CD4-positive, alpha-beta T cell treated with Interferon gamma for 1 hour (primary cell): ENCODE measurements at places on chromosomes 3 and 15.

- no peak for DNase-seq
These were observed 627 bp upstream of the FAM131A start for GRCh38 chr3:184336547-184337398.

DNA sequence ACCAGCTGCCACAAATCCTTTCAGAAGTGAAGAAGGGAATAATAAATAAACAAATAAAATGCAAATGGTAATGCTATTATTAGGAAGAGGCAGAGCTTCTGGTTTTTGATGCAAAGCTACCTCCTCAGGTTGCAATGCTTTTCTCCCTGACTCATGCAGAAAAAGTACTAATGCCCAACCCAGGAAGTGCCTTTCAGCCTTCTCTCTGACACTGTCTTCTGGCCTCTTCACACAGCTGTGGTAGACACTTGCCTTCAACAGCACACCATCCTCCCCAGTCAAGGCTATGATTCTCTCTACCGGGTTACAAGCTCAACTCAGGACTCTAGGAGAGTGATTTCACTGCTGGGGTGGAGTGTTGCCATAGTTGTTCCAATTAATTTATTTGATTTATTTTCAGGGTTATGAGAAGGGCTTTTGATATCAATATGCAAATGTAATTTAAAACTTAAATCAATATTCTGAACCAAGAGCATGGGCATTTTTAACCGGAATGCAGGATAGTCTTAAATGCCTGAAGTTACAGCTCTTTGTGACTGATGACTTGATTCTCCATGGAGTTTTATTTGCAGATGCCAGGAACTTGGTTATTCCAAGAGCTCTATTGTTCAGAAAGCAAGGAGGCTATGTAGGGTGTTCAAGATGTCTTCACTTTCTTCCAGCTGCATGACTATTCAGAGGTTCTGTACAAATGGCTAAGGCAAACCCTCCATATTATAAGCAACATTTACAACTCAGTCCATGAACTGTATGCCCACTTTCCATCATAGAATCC lies 27.1 kb upstream of the GALNT15 start:
- DNase-seq = no peak

- no peak for DNase-seq
These were observed 123.1 kb downstream of the CHCHD6 start for GRCh38 chr3:126827121-126827520.

GRCh38 chr15:70170096-70170699 lies 72.5 kb upstream of the TLE3 start:
- DNase-seq = no peak

DNA sequence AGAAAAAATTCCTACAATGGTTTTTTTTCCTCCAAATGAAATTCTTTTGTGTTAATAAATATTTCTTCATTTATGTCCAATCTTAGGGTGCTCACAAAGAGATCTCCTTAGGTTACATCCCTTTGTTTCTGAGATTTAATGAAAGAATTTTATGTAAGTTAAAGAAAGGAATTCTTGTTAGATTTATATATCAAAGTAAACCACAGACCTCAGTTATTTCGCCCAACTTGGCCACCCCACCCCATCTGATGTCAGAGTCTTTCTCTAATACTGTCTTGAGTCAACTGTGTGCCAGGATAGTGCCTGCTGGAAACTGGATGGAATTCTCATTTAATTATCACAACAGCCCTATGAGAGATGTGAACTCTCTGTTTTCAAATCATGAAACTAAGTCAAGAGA lies 259.9 kb downstream of the OPA1 start:
- DNase-seq = no peak

DNA sequence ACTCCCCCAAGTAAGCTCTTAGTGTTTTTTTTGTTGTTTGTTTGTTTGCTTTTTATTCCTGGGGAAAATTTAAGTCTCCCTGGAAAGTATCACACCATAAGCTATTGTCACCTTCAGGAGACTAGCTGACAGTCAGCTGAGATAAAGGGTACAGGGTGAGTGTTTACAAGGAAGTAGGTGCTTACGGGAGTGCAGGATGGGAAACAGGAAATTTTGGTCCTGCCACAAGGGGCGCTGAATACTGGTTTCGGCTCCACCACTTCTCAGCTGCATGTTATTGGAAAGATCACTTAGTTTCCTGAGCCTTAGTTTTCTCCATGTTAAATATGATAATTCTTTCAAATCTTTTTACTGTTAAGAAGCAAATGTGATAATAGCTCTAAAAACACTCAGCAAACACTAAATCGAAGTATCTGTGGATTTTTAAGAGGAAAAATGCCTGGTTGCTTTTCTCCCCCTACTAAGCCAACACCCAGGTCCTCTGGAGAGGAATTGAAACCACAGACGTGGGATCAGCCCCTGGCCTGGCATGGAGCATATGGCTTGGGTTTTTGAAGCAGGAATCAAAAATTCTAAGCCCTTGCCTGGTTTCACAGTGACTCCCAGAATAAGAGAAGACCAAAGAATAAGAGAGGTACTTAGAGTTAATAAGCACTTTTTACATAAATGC lies 90.7 kb downstream of the SCN11A start:
- no peak for DNase-seq

- no peak for DNase-seq
These were observed 355.1 kb downstream of the GBE1 start for GRCh38 chr3:81406318-81406717.

DNA sequence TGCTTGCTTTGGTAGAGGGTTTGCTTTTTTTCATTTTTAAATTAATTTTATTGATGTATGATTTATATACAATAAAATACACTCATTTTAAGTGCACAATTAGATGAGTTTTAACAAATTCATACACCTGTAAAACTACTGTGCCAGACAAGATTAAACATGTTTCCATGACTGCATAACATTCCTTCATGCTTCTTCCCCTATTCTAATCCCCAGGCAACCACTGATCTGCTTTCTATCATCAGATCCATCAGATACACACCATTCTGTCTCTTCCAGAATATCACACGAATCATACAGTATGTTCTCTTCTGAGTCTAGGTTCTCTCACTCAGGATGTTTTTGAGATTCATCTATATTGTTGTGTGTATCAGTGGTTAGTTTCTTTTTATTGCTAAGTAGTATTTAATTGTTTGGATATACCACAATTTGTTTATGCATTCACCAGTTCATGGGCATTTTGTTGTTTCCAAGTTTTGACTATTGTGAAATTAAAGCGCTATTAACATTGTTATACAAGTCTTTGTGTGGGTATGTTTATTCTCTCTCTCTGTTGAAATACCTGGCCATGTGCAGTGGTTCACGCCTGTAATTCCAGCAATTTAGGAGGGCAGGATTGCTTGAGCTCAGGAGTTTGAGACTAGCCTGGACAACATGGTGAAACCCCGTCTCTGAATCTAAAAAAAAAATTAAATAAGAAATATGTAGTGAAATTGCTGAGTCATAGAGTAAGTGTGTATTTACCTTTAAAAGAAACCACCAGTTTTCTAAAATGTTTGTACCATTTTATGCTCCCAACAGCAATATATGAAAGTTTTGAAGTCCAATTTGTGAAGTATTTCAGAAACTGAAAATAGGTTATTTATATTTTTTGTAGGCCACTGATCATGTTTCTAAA lies 7.0 kb upstream of the TFG start:
- no peak for DNase-seq

DNA sequence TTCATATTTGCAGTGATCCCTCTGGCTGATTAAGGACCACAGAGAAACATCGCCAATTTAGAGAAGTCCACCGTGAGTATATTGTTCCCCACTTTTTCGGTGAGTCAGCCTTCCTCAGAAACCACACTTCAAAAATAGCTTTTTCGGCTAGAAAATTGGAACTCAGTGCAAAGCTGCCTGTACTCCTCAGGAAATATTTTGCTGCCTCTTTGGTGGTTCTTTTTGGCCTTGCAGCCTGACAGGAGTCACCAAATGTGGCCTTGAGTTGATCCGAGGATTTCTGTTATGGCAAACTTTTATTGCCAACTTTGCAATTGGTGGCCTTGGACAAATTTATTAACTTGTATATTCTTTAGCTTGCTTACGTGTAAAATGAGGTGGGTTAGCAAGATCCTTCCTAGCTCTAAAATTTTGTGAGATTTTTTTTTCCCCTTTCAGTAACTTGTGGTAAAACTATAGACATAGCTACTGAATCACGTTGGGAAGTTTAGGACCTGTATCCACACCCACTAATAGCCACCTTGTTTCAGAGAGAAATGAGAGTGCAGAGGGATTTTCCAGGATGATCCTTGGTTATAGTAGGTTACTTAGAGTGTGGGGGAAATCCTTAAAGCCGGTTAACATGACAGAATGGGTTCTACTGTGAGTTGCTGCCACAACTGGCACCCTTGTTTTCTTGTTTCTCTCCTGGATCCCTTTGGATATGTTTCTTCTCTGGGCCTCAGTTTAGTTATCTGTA lies 9.9 kb downstream of the ARL6IP5 start:
- no peak for DNase-seq

DNA sequence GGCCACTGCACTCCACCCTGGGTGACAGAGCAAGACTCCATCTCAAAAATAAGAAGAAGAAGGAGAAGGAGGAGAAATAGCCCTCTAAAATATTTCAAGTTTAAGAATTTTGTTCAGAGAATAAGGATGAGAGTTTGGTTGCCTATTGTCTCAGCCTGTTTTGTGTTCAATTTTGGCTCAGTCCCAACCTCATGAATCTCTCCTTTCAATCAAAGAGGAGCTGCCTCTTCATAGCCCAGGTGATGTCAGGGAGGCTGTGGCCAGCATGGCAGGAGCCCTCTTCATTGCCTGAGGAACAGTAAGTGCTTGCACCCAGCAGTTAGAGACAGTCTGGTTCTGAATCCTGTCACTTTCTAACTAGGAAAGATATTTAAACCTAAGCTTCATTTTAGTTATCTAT lies 55.0 kb downstream of the BDH1 start:
- no peak for DNase-seq

DNA sequence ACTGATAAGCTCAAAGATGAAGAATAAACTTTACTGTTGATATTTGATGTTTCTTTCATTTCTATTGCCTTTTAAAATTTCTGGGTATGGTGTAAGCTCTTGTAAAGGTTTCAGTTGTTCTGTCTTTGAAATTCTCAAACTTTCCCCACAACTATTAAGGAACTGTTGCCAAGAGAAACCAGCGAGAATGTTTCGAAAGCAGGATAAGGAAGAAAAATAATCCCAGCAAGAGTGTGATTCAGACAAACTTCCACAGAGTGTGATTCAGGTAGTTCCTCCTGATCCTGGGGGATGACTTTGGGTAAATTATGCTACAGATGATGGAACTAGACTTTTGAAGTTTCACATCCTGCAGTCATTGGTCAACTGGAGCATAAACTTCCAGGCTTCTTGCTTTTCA lies 632.0 kb downstream of the NSUN3 start:
- no peak for DNase-seq

- peak; percentile 48 for DNase-seq
These were observed 523 bp downstream of the HDAC11 start for GRCh38 chr3:13480340-13481318.

DNA sequence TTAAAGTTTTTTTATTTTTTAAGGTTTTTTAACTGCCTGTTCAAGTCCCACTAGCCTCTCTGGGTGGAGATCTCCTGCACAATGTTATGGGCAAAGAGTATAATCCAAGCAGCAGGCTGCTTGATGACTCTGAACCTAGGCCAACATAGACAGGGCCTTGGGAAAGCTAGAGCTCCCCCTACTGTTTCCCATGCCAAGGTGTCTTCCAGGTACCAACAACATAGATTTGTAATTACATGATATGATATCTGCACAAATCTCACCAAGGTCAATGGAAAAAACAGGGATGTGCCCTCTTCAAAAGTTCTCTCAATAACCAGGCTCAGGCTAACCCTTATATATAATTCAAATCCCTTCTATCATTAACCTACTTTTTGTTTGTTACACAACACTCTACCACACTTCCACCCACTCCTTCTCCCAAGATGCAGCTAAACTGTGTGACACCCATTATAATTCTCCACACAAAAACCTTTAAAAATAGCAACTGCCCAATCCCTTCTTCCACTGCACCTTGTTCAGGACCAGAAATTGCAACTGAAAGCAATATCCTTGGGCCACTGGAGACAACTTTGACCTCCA lies 43.8 kb downstream of the RBM15B start:
- peak; percentile 37 for DNase-seq

DNA sequence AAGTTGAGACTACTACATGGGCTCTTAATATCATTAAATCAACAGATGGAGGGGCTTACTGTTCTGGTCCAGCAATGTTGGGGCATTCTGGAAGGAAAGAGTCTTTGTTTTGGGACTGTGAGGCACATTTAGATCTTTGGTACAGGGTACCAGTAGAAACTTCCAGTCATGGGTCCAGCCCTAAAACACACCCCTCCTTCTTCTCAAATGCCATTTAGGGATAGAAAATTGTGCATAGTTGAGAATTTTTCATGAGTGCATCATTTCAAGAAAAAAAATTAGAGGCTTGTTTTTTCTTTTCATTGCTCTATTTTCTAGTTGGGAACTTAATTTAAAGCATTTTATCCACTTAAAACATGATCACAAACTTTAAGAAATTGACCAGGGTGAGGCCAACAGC lies 4.1 kb upstream of the RTP1 start:
- no peak for DNase-seq

- DNase-seq = no peak
These were observed 229.9 kb downstream of the THRB start for GRCh38 chr3:24264748-24265158.
